ENCODE measurements at places on chromosomes 2 and 18. TPM values are rescaled to one million over a fixed set of nuclear protein-coding genes. Genes with fewer than 3 reads are reported as not detected.

- no peak for DNase-seq
- no peak overlapping the region for H3K27ac ChIP-seq
- H3K4me3 ChIP-seq = no peak overlapping the region
- H3K36me3 ChIP-seq = no peaks in the 10 kb centered on the region
- no peaks in the 10 kb centered on the region for H3K4me1 ChIP-seq
- no peaks in the 10 kb centered on the region for H3K27me3 ChIP-seq
These were observed 249.4 kb downstream of the HDAC4 start for GRCh38 chr2:239151201-239152131.

DNA sequence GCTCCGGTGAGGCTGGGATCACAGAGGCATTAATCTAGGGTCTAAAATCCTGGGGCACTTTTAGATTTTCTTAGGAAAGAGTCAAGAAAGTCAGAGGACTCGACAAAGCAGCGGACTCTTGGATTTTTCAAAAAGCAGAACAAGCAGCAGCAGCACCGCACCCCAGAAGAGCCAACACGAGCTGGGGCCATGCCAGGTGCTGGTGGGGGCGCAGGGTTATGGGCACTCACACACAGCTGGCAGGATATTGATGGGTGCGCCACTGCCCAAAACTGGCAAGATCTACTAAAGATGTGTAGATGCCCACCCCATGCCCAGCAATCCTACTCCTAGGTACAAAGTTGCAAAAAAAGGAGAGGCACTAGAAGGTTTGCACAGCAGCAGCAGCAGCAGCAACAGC, 33.9 kb upstream of the SEMA4C start:
- no peaks in the 10 kb centered on the region for H3K36me3 ChIP-seq
- H3K27me3 ChIP-seq = peaks cover 4% of the 10 kb centered on the region
- no peak for DNase-seq
- no peak overlapping the region for H3K4me3 ChIP-seq

DNA sequence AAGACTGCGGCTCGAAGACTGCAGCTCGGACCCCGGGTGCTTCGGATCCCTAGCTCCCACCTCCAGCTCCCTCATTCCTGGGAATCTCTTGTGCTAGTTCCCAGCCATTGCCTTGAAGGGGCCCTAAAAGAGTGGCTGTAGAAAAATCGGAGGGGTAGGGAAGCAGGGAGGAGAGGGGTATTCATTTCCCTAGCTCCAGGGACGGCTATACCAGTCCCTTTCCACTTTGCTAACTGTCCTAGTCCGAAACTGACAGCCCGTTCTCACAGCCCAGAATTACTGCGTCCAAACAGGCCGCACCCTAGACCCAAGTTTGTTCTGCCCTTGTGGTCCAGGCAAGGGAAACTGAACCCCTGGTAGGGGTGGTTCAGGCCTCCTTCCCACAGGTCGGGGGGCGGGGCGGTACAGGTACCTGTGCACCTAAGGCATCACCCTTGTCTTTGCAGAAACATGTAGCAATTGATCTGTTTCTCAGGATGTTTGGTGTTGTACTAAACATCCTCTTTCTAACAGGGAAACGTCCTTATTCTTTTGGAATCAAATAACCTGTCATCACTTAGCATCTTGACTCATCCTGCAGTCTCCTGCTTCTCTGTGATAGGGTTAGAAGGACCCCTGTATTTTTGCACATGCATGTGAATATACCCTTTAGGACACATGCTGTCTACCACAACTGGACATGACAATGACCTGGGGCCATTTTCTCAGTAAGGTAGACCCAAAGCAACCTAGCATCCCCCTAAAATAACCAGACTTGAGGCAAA, 4.0 kb downstream of the EMX1 start:
- no peaks in the 10 kb centered on the region for H3K36me3 ChIP-seq
- no peak for DNase-seq
- H3K4me3 ChIP-seq = no peak overlapping the region
- no peak overlapping the region for H3K27ac ChIP-seq
- H3K27me3 ChIP-seq = peaks cover 71% of the 10 kb centered on the region
- H3K4me1 ChIP-seq = no peaks in the 10 kb centered on the region

DNA sequence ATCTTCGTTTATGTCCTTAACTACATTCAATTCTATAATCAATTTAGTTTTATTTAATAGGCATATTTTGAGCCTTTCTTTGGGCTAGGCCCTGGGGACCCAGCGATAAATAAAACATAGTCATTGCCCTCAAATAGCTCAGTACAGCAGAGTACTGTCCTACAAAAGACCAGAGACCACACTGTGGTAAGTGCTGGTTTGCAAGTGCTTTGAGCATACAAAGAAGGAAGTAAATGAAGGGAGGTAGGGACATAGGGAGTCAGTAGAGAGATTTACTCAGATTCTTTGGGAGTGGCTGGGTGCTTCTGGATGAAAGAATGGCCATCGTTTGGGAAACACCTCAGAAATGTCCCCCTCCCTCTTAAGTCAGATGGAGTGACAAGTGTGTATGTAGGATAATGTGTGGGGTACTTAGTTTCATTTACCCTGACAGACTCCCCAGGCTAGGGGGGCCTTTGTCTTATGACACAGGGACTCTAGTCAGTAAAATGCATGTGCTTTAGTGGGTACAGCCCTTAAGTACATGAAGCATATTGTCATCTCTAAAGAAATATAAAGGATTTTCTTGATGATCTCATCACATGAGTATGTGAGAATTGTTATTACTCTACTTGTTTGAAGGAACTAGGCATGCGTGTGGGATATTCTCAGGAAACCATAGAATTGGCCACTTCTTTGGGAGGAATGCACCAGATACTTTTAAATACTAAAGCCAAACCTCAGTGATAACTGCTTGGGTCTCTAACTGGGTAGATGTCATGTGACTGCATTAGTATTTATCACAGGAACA, 35.1 kb downstream of the MAPRE2 start:
- DNase-seq = peak; percentile 75
- H3K36me3 ChIP-seq = peaks cover 5% of the 10 kb centered on the region
- peak overlapping the region; percentile 64 for H3K27ac ChIP-seq
- no peak overlapping the region for H3K4me3 ChIP-seq
- H3K4me1 ChIP-seq = peaks cover 42% of the 10 kb centered on the region
- H3K27me3 ChIP-seq = peaks cover 1% of the 10 kb centered on the region

The BCL11A gene
- 3.0 TPM for total RNA-seq

The IMPA2 gene
- 2.5 TPM for total RNA-seq
